ENCODE measurements at places on chromosomes 13 and 19. TPM values are rescaled to one million over a fixed set of nuclear protein-coding genes. Genes with fewer than 3 reads are reported as not detected.

CD37 gene
- total RNA-seq = not detected

CHST8 gene
- not detected for total RNA-seq

PRRG2 gene
- total RNA-seq = 8.2 TPM

NUFIP1 gene
- 2.8 TPM for total RNA-seq

ICAM5 gene
- 8.8 TPM for total RNA-seq

PPM1N gene
- total RNA-seq = 4.1 TPM

ABCA7 gene
- total RNA-seq = 24.3 TPM

FBXO27 gene
- 11.3 TPM for total RNA-seq

SIGLEC12 gene
- total RNA-seq = not detected

CEACAM5 gene
- not detected for total RNA-seq

CGB5 gene
- total RNA-seq = not detected

FCGBP gene
- not detected for total RNA-seq

LHB gene
- not detected for total RNA-seq

TTC9B gene
- not detected for total RNA-seq

POGLUT2 gene
- 7.2 TPM for total RNA-seq

PSG7 gene
- total RNA-seq = not detected

MYH14 gene
- total RNA-seq = 0.08 TPM

APOC4 gene
- not detected for total RNA-seq

LIM2 gene
- not detected for total RNA-seq

MIA gene
- 2.1 TPM for total RNA-seq

MATK gene
- not detected for total RNA-seq

NPAS1 gene
- total RNA-seq = 0.46 TPM

MBD3L5 gene
- not detected for total RNA-seq

LAIR1 gene
- total RNA-seq = not detected

SCAF1 gene
- 35.2 TPM for total RNA-seq

FGF22 gene
- total RNA-seq = not detected

DHRS12 gene
- total RNA-seq = 8.9 TPM

F7 gene
- total RNA-seq = not detected

OR10H1 gene
- not detected for total RNA-seq

FDX2 gene
- total RNA-seq = 21.6 TPM

OLFM4 gene
- not detected for total RNA-seq

All from hair follicular keratinocyte (primary cell).